Left cardiac atrium (tissue), 4 donors: ENCODE measurements at places on chromosomes 5 and 9.

DNA sequence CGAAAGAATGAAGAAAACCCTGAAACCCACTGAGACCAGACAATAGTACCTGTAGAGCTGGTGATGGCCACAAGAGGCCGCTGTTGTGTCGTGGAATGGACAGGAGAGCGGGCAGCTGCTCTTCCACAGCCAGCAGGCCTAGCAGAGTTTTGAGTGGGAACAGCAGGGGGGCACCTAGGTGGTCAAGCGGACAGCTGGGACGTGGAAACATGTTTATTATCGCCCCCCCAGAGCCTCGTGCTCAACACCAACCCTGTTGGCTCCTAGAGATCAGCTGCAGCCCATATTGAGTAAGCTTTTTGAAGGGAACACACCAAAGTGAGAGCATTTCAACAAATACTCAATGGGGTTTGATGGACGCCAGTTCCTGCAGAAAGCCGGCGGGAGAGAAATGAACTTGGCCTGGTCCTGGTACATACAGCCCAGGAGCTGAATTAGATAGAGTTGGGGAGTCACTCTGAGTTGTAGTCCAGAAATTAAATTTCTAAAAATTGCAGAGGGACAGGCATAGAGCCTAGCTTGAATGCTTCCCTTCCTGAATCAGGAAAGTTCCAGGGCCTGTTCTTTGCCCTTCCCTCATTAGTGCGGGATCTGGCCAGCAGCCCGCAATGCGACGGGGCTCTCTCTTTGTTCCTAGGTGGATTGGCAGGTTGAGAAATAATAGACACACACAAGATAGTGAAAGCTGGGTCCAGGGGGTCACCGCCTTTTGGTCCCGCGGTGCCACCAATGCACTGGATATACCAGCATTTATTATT, 33.8 kb downstream of the MFAP3 start:
- DNase-seq = peak; percentile 81

DNA sequence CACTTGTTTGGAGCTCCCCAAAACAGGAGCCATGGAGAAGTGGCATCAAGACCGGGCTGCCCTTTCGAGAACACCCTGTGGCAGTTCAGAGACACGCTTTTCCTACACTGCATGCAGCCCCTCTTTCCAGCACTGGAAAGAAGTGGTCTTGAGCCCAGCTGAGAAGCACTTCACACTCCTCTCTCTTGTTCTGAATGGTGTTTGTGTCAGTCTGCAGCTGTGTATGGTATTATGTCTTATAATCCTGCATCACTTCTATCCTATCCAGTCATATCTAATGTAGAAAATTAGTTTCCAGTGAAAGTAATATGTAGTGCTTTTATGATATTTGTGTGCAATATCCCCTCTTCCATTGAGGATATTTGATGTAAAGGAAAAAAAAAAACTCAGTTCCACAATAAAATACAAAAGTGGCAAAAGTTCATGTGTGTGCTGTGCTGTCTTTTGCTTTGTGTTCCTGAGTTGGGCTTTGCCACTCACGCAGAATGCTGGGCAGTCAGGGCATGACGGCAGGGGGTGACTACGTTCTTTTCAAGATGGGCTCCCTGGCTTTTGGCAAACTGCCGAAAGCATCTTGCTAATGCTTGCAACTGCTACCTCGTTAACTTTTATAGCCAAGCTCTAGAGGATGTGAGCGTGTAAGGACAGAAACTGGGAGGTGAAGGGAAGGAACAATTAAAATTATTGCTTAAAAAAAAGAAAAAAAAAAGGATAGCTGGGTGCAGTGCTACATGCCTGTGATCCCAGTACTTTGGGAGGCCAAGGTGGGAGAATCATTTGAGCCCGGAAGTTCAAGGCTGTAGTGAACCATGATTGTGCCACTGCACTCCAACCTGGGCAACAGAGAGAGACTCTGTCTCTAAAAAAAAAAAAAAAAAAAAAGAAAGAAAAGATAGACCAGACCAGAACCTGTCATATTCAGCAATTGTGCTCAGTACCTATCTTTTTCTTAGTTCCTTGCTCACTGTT, 102.2 kb downstream of the MAP1B start:
- no peak for DNase-seq

DNA sequence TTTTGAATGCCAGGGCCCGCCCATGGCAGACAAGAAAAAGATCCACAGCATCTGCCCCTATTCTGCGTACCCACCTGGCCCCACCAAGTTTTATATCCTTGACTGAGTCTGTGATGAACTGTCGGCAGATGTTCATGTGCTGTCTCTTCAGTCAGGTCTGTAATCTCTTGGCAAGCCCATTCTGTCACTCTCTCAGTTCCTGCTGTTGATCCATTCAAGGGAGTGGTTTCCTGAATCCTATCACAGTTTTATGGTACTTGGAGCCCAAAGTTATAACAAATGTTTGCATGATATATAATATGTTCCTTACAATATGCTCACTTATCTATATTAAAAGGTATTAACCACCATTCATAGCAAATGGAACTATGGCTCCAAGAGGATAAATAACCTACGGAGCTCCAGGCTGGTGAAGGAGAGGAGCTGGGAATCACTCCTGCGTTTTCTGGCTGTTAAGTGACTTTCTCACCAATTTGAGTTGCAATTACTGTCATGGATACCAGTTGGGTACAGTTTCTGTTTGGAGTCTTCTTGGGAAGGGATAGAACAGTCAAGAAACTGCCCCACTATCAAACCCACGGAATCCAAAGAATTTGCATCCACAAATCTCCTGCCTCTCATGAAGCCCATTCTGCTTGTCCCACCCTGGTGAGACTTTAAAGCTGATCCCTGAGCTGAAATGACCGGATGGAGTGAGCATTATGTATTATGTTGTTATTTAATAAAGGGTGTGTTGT, 103.4 kb upstream of the SPRY4 start:
- no peak for DNase-seq

- DNase-seq = no peak
Measured at GRCh38 chr5:118678746-118679145, 309.6 kb downstream of the DTWD2 start.

GRCh38 chr5:42492974-42493373, 69.7 kb downstream of the GHR start:
- DNase-seq = no peak

DNA sequence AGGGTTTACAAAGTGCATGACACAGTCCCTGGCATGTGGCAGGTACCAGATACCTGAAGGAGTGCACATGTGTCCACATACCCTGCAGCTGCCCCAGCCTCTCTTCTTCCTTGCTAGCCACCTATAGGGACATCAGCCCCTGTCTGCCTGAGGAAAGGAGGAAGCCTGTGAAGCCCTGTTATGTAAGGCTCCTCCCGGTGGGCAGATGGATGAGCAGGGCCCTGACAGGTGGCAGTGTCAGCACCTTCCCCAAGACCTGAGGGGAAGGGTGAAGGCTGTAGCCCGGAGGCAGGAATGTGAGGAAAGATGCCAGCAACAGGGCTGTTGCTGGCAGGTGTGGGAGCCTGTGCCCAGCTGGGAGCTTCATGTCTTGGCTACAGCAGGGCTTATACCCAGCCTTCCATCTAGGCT, 21.7 kb downstream of the TCF7 start:
- peak; percentile 2 for DNase-seq

- peak; percentile 65 for DNase-seq
Measured at GRCh38 chr9:134551644-134552348, 89.8 kb upstream of the COL5A1 start.

DNA sequence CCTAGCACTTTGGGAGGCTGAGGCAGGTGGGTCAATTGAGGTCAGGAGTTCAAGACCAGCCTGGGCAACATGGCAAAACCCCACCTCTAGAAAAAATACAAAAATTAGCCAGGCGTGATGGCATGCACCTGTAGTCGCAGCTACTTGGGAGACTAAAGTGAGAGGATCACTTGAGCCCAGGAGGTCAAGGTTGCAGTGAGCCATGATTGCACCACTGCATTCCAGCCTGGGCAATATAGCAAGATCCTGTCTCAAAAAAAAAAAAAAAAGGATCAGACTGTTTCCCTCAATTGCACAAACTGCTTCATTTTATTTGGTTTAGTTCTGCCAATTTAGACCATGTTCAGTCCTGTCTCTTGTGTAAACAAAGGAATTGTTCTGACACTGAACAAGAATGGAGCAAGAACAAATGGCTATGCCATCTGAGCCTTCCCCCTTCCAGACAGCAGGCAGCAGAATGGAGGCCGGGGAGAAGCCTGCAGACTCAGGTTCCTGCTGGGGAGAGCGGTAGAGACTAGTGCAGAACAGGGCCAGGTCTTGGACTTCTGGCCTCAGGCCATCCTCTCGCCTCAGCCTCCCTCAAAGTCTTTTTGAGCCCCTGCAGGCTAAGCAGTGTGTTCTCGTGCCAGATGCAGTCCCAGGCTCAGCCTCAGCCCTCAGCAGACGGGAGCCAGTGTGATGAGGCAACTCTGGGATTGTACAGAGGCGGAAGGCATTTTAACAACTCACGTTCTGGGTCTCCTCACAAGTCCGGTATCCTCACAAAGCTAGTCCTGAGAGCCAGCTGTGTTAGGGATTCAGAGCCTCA, 18.2 kb downstream of the HNRNPH1 start:
- no peak for DNase-seq

DNA sequence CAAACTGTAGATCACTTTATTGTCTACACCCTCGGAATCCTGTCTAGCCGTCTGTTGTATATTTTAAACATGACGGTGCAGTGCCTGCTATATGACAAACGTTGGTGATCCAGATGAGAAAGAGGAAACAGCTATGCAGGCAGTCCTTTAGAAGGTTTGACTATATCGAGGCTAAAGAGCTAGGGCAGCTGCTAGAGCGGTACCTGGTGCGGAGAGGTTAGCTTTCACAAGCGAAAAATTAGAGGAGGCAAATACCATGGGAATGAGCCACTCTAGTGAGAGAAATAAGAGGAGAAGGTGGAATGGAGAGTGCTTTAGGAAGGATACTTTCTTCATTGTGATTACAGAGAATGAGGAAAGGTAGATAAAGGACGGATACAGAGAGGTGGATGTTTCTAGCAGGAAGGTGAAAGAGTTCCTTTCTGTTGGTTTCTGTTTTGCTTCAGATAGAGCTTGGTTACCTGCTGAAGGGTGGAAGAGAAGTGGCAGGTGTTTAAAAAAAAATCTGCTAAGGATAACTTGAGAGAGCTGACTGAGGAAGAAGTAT, 959 bp upstream of the FBXL17 start:
- DNase-seq = no peak
